ENCODE measurements at places on chromosomes 5 and 9.

- no peak for DNase-seq
Measured at GRCh38 chr5:61486476-61486875, 154.4 kb downstream of the ZSWIM6 start.

- no peak for DNase-seq
Measured at GRCh38 chr5:166746506-166746905, 1544.9 kb upstream of the WWC1 start.

DNA sequence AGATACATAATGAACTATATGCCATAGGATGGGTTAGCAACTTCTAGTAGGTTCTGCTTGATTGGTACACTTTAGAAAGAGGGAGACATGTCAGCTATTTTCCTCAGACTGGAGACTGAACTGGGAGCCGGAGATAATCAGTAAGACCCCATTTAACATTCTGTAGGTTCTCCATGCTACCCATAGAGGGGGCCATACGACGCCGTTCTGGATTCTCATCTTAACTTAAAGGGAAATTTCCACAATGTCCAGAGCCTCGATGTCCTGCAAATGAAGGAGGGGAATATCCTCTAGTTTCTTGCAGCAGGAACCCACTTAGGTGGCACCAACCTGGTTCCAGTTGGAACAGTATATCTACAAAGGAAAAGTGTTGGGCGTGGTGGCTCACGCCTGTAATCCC, 22.3 kb upstream of the NPM1 start:
- no peak for DNase-seq

GRCh38 chr5:150209099-150209635, 19.3 kb downstream of the SLC6A7 start:
- DNase-seq = no peak

DNA sequence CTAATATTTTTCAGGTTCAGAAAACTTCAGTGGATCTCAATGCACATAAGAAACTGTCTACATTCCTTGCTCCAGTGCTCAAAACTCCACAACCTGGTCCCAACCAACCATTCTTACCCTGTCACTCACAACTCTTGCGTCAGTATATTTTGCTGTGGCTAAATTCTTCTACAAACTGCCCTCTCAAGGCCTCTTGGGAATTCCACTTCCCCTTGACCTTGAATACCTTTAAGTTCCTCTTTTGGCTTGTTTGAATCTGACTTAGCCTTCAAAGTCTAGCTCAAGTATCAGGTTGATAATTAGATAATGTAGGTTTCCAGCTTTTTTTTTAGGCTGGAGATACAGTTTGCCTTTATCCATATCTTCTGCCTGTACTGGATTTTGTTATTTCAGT, 128.3 kb downstream of the SLF1 start:
- DNase-seq = no peak

DNA sequence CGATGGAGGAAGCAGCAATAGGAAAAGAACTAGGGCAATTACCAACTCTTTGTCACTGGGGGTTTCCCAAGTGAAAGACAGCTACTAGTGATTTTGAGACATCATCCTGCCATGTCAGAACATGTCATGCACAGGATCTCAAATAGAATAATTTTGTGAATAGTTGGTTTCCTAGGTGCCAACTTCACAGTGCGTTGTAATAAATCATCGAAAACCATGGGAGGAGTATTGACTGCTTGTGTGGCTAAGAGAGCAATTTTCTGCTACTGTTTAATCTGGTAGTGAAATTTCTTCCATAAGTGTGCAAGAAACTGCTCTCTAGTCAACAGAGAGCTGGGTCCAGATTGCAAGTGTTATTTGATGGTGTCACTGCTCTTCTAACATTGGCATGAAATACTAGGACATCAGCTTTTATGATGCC, 168.6 kb downstream of the NNT start:
- no peak for DNase-seq

- DNase-seq = no peak
Measured at GRCh38 chr9:116286297-116286696, 132.7 kb downstream of the PAPPA start.

DNA sequence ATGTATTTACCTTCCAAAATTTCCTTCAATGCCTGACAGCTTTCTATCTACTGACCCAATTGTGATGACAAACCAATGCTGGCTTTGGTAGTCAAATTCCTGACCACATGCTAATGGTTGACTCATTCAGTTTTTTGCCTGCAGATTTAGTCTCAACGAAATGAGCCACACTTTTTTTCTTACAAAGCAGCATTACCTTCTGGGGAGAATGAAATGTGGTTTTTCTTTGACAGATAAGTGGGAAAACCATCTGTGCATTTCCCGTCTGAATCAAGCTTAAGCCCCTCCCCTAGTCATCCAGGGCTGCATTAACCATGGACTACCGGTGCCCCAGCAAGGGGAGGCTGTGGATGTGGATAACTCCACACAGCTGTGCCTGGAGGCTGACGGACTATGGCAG, 99.6 kb upstream of the TAF11L2 start:
- no peak for DNase-seq

- DNase-seq = peak; percentile 40
Measured at GRCh38 chr9:91978740-91979414, 28.8 kb upstream of the ROR2 start.

GRCh38 chr9:121252104-121252851, 15.7 kb upstream of the GSN start:
- no peak for DNase-seq

GRCh38 chr5:162407614-162408013, 340.0 kb downstream of the GABRG2 start:
- no peak for DNase-seq

DNA sequence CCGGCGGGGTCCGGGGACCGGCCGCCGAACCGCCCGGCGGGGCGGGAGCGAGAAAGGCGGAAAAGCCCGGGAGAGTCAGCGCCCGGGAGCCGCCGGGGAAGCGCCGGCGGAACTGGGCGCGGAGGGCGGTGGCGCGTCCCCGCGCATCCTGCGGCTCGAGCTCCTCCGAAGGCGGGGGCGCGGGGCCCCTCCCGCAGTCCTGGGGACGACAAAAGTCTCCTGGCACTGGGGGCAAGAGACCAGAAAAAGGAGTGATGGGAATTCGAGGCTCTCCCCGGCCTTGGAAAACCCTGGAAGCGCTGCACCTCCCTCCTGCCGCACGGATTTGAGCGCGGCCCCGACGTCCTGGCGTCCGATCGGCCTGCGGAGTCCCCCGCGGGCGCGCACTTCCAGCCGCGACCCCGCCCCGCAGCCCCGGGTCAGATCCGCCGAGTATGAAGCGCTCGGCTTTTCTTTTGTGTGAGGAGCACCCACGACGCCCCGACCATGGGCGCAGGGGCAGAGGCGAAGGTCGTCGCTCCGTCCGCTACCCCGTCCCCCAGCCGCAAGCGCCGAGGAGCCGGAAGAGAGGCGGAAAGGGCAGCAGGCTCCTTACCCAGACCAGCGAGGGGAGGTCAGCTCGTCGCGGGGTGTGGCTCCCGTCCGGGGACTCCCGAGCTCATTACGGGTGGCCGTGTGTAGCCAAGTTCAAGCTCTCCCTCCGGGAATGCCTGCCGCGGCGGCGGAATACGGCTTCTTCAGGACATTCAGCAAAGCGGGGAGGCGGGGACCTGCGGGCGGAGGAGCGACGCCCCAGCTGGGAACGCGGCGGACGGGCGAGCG, at the start of gene EPB41L4A:
TSS of gene EPB41L4A (minus strand) at position 114 of the 822 bp plus-strand sequence. CDS start 238 bp downstream, outside the sequence.
- DNase-seq = peak; percentile 75

DNA sequence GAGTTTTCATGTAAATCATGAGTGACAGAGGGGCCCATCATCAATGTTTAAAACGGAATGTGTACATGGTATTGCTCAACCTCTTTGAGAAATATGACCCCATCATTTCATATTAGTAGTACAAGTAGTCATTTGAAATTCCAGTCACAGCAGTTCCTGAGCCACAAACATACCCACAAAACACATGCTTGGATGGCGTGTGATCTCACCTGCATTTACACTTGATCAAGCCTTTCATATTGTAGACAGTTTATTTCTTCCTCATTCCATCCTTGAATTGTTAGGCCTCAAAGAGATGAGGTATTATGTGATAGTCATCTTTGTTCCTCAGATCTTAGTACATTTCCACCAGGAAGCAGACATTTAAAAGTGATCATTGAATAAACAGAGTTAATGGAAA, 96.8 kb upstream of the TAS2R1 start:
- DNase-seq = no peak

DNA sequence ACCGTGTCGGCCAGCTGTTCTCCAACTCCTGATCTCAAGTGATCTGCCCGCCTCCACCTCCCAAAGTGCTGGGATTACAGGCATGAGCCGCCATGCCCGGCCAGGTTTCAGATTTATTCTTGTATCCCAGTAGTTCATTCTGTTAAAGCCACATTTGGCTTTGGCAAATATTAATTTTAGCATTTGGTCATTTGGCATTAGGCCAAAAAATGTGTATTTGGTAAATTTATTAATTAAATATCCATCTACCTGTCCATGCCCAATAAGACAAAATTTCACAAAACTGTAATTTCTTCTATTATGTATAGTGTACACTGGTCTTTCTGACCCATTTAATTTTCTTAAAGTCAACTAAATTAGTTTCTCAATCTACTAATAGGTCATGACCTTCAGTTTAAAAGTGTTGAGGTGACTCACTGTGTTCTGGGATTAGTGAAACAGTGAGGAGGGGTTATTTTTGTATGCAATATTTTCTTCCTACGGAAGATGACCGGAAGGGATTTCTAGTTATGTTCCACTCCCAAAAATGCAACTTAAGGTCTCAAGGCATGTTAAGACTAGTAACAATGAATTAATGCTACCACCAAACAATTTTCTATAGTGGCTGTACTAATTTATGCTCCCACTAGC, 21.0 kb downstream of the OSTF1 start:
- DNase-seq = no peak

DNA sequence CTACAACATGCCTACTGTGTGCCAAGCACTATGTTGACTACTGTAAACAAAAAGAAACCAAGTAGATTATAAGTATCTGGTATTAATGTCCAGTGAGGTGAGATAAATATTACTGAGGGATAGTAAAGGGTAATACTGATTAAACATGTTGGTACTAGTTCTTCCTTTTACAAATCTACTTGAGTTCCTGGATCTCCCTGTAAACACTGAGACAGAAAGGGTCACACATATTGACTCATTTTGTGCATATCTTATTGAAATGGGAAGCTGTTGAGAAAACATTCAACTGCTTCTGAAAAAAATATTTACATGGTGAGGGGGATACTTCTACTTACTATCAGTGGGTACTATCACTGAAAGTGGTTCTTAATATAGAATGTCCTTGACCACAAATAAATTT, 24.3 kb downstream of the EFNA5 start:
- DNase-seq = no peak

- no peak for DNase-seq
Measured at GRCh38 chr9:80076162-80076561, 504.4 kb downstream of the TLE4 start.

Measured in D341Med (cell line).